Activated naive CD4-positive, alpha-beta T cell treated with anti-CD3 and anti-CD28 coated beads, Interleukin-2, amount 50 U/mL, for 16 hours (primary cell): ENCODE measurements at places on chromosomes 13 and 19.

DNA sequence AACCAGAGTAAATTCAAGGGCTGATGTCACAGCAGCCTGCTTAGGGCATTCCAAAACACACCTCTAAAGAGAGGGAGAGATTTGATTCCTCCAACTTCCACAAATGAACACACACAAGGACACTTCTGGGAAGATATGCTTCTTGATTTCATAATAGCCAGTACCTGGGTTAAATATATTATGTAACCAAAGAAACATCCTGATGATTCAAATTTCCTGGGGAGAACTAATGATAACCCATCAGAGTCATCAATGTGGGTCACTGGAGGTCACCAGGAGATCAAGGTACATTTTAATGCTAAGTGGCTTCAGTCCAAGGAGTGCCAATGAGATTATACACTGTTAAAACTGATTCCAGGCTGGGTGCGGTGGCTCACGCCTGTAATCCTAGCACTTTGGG, 54.0 kb upstream of the DOCK9 start:
- DNase-seq, result no peak

GRCh38 chr19:30873003-30873402, 476.2 kb downstream of the TSHZ3 start:
- DNase-seq, result no peak

GRCh38 chr19:42301646-42302203, at the start of gene PRR19:
TSS of gene PRR19 (plus strand) at chr19:42302132. CDS start at chr19:42309585, 7,453 bp downstream.
- DNase-seq, result no peak

DNA sequence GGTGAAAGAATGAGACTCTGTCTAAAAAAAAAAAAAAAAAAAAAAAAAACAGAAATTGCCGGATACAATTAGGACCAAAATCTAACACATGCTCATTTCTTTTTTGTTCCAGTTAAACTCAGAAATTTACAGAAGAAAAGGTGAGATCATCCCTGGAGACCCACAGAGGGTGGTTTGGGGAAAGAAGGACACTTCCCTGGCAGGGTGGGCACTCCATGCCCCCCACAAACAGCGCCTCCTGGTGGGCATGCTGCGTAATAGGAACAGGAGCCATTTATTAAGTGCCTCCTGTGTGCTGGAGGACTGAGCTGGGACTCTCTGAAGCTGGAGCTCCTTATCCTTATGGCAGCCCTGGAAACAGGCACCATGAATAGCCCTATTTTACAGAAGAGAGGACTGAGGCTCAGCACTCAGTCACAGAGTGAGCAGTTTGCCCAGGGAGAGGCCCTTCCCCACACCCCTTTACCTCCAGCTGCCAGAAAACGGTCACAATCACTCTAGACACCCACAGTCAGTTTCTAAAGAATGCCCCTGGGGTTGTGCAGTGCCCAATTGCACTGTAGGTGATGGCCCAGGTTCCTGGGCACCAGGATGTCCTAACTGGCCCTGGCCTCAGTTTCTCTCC, 10.1 kb downstream of the C19orf38 start:
- DNase-seq, result no peak

GRCh38 chr19:33114312-33114711, 17.6 kb upstream of the WDR88 start:
- DNase-seq, result no peak

DNA sequence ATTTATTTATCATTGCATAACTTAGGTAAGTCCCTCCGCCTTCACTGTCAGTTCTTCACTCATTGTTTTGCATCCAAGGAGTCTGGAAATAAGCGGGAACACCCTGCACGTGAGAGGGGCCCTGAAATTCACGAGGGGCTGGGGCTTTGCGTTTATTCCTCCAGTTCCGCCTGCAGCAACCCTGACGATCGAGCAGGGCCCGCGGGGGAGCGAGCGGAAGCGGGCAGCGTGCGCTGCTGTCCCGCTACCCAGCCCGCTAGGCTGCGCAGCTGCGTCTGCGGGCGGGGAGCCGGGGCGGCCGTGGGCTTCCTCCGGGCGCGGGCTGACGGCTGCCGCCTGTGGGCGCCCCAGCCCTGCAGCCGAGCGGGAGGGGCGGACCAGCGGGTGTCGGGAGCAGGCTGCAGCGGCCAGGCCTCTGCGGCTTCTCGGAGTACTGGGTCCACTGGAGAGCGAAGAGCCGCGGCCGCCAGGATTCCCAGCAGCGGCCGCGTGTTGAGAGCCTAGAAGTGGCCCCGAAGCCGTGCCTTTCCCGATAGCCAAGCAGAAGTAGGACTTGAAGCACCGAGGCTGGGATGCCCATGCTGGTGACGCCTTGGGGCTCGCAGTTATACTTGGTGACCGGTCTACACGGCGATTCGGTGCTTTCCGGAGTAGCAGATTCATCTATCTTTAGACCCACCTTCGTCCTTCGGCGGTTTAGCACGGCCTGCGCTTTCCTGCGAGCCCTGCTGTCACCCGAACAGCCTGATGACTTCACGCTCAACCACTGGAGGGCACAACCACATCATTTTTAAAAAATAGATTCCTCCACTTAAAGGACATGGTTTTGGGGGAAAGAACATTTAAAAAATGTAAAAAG, 32.9 kb upstream of the SACS start:
- DNase-seq, result peak; percentile 65
